ENCODE measurements at places on chromosomes 11 and 22.
A peak's percentile ranks its signal among the peaks of the same experiment; 100 is the strongest.

DNA sequence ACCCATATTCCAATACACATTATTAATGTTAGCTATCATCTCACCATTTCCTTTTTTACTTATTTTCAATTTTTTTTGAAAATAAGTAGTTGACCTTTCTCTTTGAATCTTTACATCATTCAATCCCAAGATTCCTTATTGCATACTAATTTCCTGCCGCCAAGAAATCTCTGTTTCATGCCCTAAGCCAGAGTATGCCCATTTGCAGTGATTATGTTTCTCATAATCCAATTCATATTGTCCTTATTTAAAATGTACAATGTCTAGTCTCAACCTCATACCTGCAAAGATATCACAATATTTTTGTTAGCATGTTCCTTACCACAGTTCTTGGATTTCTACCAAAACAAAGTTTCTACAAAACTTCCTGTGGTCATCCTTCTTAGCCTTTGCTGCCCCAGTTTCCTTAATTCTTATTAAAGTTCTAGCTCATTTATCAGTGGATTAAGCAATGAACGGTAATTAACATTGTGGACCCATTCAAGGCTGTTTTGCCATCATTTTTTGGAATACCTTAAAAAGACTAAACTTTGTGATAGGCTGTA is 75.3 kb downstream of the CD44 start:
- DNase-seq, result no peak

DNA sequence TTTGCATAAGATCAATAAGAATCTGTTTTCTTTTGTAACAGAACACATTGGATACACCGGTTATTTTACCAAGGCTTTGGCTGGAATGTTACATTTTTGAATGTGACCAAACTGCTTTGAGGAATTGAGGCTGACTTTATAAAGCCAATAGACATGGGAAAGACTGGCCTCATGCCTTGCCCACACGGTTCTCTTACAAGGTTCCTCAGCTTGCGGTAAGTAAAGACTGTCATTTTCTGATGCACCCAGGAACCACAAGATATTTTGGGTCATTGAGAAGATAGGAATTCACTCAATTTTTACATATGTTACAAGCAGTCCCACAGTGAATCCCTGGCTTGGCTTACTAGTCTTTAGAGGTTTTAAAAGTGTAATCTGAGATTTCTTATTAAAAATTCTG is 23.9 kb downstream of the OR10A6 start:
- DNase-seq, result no peak

- DNase-seq, result no peak
Observed at GRCh38 chr22:20423906-20424551, 13.6 kb downstream of the SCARF2 start.

GRCh38 chr11:70067036-70067435 is 11.1 kb upstream of the ANO1 start:
- no peak for DNase-seq

DNA sequence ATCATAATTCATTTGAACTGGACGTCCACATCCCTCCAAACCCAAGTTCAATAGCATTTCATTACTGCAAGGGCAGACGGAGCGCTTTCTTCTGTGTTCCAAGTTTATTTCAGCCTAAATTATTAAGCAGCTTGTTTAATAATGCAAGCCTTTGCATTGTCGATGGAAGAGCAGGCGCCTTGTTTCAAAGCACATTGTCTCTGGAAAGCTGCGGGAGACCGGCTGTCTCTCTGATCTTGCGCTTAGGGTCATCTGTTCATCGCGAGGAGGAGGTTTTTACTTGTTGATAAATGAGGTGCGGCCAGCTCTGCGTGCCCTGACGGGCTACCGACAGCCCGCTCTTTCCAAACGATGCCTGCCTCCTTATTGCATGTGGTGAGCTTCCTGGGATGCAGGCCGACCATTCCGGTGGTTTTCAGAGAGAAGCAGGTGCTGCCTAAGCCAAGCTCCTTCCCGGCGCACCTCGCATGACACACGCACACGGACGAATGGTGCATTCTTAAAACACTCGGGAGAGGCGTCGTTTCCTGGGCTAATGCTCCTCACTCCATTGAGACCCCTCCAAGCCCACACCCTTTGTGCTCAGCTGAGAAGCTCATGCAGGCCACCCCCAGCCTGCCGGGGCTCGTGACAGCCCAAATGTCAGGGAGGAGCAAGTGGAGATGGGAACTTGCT is 456.9 kb downstream of the BRD1 start:
- no peak for DNase-seq

DNA sequence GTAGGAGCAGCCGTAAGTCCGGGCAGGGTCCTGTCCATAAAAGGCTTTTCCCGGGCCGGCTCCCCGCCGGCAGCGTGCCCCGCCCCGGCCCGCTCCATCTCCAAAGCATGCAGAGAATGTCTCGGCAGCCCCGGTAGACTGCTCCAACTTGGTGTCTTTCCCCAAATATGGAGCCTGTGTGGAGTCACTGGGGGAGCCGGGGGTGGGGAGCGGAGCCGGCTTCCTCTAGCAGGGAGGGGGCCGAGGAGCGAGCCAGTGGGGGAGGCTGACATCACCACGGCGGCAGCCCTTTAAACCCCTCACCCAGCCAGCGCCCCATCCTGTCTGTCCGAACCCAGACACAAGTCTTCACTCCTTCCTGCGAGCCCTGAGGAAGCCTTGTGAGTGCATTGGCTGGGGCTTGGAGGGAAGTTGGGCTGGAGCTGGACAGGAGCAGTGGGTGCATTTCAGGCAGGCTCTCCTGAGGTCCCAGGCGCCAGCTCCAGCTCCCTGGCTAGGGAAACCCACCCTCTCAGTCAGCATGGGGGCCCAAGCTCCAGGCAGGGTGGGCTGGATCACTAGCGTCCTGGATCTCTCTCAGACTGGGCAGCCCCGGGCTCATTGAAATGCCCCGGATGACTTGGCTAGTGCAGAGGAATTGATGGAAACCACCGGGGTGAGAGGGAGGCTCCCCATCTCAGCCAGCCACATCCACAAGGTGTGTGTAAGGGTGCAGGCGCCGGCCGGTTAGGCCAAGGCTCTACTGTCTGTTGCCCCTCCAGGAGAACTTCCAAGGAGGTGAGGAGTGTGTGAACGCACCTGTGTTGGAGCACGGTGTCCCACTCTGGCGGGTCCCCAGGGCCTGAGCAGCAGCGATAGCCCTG is at the start of gene TAGLN:
TSS of gene TAGLN (plus strand) at position 318 of the 863 bp plus-strand sequence. CDS start 3,644 bp downstream, outside the sequence.
- DNase-seq, result no peak

- DNase-seq, result no peak
Observed at GRCh38 chr11:95086151-95086550, 3.5 kb upstream of the ENDOD1 start.

GRCh38 chr22:32752816-32753520 is 48.5 kb upstream of the TIMP3 start:
- no peak for DNase-seq

GRCh38 chr11:36311926-36312595 is 16.0 kb downstream of the PRR5L start:
- no peak for DNase-seq

DNA sequence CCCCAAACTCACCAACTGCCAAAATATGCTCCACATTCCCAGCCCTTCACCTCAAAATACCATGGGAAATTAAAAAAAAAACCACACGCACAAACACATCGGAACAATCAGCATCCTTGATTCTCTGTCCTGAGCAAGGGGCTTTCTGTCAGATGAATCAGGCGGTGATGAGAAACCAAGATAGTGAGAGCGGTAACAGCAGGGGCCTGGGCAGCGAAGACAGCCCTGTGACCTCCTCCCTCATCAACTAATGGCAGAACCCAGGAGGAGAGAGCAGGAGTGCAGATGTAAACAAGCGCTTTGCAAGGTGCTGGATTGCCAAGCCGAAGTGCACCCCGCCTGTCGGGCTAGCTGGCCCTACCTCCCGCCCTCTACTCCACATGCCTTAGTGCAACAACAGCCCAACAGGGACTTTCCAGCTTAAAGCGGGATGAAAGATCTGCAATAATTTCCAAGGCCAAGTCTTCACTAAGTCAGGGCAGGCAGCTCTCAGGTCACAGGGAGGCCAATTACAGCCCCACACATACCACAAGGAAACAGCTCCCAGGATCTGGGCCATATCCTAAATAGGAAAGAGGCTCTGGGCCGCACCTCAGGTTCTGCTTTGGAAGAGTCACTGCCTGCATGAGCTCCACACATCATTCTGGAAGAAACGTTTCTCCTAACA is 72.2 kb upstream of the BID start:
- no peak for DNase-seq

DNA sequence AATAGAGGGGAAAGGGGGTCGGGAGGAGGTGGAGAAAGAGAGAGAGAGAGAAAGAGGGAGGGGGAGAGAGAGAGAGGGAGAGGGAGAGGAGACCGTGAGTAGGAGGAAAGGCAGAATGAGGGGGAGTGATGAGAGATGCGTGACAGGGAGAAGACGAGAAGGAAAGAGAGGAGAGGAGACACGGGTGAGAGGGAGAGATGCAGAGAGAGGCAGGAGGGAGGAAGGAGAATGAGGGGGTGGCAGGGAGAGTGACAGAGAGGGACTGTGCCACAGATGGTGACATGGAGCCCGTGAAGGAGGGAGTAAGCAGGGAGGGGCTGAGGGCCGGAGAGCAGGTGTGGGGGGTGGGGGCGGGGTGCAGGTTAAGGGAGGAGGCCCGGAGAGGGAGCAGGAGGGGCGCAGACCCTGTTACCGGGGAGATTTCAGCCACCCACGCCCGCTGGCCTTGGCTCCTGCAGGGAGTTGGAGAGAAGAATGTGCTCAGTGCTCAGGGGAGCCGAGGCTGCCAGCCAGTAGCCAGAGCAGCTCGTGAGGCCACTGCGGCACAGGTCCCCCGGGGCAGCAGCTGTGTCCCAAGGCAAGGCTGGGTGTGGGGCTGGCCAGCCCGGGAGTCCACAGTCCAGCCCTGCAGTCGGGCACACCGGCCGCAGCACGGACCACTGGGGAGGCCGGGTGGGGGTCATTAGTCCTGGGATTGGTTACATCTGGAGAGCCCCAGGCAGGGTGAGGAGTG is at the start of gene SSTR3:
TSS of gene SSTR3 (minus strand) at position 304 of the 733 bp plus-strand sequence. CDS start 4,674 bp downstream, outside the sequence.
- no peak for DNase-seq

DNA sequence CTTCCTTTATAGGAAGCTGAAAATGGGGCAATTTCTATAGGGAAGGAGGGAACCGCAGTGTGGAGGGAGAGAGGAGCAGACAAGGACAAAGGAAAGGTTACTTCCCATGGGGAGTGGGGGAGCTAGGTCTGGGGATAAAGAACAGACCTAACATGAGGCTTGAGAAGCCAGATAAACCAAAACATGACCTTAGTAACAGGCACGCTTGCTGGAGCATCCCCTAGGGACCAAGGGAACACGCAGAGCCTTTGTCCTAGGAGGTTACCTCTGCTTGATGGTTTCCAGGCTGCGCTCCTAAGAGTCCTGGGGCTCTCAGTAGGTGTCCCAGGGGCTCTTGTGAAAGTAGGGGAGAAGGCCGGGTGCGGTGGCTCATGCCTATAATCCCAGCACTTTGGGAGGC is 271.4 kb upstream of the NCAM1 start:
- no peak for DNase-seq

DNA sequence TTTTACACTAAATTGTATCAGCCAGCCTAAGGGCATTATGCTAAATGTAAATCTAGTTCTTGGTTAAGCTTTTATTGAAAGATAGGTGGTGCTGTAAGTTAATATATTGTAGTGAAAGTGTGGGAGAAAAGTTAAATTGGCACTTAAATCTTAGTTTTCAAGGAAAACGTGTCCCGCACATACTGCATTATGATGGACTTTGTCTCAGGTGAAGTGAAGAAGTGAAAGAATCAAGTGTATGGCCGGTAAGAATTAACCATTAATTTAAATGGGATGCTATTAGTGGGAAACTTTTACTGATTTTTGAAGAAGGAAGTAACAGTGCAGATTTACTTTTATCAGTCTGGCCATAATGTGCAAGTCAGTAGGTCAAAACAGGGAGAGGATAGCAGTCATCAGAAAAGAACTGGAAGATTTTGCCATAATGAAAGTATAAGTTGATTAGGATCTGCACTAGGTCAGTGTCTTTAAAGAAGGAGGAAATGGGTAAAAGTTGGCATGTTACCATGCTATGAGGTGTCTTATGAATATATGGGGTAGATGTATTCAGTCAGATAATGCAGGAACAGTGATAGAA is 81.6 kb downstream of the PDHX start:
- peak; percentile 11 for DNase-seq

DNA sequence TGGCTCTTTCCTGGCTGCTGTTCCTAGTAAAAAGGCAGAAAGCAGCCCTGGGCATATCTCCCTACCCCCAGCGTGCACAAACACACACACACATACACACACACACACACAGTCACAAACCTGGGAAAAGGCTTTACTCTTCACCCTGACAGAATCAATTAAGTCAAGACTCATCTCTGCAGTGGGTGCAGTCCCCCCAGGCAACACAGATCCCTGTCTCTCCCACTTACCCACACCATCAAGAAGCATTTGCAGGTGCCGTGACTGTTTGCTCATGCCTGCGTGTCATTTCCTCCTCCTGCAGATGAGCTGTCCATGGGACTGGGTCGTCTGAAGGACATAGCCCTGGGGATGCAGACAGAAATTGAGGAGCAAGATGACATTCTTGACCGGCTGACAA is 28.6 kb downstream of the SNAP29 start:
- no peak for DNase-seq

- peak; percentile 51 for DNase-seq
Observed at GRCh38 chr11:118703563-118704106, 24.2 kb upstream of the TREH start.

- DNase-seq, result peak; percentile 37
Observed at GRCh38 chr11:78715639-78716311, 141.1 kb upstream of the NARS2 start.

All from midbrain (tissue), 1 donor.